H9 (cell line): ENCODE measurements at places on chromosomes 5 and 9. TPM values are rescaled to one million over a fixed set of nuclear protein-coding genes. Genes with fewer than 3 reads are reported as not detected.

- DNase-seq, result no peak
Observed at GRCh38 chr9:35727676-35728040, 4.3 kb downstream of the TLN1 start.

WNT8A gene
- total RNA-seq, result 0.26 and 0.33 TPM in 2 replicates

- no peak for DNase-seq
Observed at GRCh38 chr5:96426831-96427230, 6.2 kb downstream of the PCSK1 start.

GRCh38 chr5:10797261-10797660 is 36.2 kb upstream of the DAP start:
- no peak for DNase-seq

FBLL1 gene
- total RNA-seq, result 3.6 and 4.8 TPM in 2 replicates

DNA sequence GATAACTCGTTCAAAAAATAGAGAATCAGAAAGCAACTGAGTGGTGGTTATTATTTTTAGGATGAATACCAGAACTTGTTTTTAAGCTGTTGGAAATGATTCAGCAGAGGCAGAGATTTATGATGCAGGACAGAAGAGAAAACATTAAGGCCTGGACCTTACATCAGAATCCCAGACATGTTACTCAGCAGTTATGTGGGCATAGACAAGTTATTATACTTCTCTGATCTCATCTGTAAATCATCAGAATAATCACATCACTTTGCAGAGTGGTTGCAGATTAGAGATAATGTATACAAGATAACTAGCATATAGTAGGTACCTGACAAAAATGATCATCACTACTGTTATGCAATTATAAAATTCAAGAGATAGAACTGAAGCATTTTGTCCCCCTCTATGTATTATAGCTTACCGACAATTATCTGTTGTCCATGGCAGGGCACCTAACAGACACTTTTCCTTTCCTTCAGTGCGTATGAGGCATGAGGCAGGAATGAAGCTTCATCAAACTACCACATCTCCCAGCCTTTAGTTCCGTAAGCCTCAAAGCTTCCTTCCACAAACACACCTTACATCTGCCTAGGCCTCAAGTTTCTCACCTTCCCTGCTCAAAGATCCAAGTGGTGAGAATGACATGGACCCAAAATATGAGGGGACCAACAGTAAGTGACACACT is 165.9 kb downstream of the DENND1A start:
- no peak for DNase-seq

- no peak for DNase-seq
Observed at GRCh38 chr5:134249469-134250379, 23.9 kb upstream of the PPP2CA start.

GRCh38 chr9:126698756-126699155 is 85.0 kb downstream of the LMX1B start:
- DNase-seq, result no peak

DNA sequence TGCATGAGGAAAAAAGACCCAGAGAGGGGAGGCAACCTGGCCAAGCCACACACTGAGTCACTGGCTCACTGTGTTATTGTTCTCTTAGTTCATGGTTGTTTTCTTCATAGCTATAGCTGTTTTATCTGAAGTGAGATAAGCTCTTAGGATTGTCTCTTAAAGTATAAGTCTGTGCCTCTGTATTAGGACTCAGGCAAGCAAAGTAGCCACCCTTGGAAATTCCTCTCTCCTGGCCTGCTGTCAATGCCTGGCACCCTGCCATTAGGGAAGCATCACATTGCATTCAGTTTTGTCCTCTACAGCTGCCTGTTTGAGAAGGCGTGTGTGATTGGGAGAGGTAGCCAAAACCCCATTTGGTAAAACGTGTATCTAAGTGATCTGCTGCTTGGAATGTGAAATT is 147.4 kb upstream of the GLRA1 start:
- no peak for DNase-seq

- no peak for DNase-seq
Observed at GRCh38 chr9:84975926-84976325, 306.4 kb downstream of the NTRK2 start.

DNA sequence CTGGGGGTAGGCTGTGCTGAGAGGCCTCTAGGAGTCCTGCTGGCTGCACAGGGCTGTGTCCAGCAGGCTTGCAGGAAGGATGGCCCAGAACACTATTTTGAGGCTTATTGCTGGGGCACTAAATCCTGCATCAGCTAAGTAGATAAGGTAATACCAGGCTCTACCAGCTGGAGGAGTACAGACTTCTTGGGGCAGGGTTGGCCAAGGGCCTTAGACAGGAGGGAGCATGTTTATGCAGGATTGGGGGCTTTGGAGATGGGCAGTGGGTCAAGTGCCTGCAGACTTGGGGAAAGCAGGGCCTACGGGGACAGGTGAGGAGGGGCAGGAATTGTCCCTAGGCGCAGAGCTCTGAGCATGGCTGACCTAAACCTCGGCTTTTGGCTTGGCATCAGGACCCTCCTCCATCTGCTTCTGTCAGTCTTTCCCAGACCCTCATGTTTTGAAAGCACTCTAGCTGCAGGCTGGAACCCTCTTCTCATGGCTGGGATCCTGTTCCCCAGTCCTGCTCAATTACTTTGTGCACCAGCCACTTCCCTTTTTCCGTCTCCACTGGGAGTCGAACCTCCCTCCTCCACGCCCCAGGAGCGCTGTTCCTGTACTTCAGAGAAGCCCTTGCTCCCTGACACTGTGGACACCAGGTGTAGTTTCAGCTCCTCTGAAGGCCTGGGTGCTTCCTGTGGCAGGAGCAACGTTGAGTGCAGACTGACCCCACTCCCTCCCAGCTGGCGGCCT is 61.0 kb upstream of the SPTLC1 start:
- no peak for DNase-seq

GRCh38 chr9:117718085-117718484 is 13.9 kb downstream of the TLR4 start:
- DNase-seq, result no peak

PLGRKT gene
- total RNA-seq, result 19.6 and 22.6 TPM in 2 replicates

DNA sequence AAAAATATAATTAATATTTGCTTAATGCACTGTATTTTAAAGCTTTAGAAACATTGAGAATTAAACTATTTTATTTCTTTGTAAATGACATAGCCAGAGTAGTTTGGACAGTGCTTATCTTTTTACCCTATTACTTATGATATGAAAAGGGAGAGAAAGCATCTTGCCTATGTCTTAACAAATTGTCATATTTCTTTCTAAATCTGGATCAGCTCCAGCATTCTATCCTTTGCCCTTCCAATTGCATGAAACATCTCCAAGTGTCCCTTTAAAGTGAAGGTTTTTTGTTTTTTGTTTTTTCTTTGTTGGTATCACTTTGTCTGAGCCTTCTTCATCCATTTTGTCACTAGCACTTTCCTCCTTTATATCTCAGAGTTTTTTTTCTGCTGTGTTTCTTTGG is 511.6 kb upstream of the FAM174A start:
- no peak for DNase-seq

C5 gene
- total RNA-seq, result 0.20 and 0.74 TPM in 2 replicates

DNA sequence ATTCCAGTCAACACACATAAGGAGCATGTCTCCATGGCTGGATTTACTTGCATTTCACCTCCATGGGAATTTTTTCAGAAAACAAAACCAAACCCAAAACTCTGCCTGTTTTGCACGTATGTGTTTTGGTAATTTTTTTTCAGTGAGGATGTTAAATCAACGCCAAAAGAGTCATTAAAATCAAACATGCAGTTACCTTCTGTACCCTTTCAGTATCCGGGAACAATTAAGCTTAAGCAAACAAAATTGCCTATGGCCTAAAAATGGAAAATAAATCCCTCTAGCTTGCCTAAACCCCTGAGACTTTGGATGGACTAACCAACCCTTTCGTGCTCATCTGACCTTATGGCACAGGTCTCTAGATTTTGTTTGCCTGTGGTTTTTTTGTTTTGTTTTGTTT is 209.2 kb upstream of the KLF4 start:
- DNase-seq, result no peak

WWC1 gene
- 28.2 and 30.7 TPM in 2 replicates for total RNA-seq

ZNF366 gene
- not detected in 2 replicates for total RNA-seq

PCDHB7 gene
- total RNA-seq, result 0.42 and 0.52 TPM in 2 replicates

DNA sequence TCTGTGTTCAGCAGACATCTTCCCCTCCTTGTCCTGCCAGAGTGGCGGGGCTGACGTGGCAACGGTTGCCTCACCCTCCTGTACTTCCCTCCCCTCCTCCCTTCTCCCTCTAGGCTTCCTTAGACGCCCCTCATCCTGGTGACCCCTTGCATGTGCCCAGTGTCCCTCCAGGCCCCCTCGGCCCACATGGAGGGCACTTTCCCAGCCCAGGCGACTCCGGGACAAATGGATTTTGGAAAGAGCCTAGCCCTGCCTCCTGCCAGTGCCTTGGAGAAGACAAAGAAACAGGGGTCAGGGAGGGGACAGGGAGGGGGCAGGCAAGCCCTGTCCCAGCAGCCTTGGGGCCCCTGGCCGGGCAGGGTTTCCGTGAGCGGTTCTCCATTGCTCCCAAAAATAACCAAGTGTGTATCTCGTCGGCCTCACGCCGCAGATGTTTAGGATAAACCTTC is 38.3 kb upstream of the NEURL1B start:
- no peak for DNase-seq

DNA sequence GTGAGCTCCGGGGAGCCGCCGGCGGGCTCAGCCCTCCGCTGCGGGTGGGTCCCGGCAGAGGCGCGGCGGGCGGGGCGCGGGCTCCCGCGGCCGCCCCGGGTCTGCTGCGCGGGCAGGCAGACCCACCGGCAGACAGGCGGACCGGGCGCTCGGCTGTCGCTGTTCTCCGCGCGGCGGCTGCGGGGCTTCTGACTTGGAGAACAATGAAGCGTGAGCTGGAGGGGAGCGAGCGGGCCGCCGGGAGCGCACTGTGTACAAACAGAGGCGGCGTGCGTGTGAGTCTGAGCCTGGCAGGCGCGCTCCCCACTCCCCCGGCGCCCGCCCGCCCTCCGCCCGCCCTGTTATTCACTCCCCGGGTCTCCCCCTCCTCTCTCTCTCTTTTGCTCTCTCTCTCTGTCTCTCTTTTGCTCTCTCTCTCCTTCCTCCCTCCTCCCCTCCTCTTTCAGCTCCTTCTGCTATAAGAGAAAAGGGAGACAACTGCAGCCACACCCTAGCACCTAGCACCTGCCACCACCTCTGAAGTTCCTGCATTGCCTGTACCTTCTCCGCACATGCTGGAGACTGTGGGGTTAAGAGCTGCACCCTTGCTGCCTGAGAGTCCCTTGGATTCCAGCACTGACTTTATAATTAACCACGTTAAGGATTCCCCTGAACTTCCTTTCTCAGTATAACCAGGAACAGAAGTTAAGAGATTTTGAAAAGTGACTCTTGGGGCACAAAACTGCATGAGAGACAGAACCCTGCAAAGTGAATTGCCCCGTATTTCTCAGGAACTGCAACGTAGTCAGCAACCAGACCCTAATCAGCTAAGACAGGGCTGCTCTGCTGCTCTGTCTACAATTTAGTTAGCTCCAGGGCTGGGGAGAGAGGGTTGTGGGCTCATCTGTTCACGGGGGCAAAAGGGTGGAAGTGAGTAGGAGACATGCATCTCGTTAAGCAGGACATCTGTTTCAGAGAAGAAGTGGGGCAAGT is at the start of gene EDIL3:
EDIL3 (minus strand) TSS at position 277 of the 972 bp plus-strand sequence. CDS start 506 bp downstream, outside the sequence.
- DNase-seq, result peak; percentile 71

GRCh38 chr9:128098297-128099230 is 29.0 kb downstream of the PTGES2 start:
- DNase-seq, result peak; percentile 99

DNA sequence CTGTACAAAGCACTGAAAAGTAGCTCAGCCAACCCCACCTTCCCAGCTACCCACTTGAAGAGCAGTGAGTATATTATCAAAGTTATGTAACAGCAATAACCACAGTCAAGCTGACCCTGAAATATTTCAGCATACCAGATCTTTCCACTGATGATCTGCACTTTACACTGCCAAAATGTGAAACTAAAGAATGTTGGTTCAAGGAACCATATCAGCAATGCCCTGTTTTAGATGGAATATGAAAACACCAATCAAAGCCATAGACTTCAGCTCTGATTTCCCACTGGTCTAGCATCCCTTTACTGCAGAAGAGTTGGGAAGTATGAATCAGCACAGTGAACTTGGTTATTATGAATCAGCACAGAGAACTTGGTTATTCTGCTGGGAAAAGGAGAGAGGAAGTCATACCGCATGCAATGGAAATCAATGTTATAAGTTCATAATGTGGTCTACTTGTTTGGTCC is 20.0 kb downstream of the CEMIP2 start:
- DNase-seq, result no peak

GRCh38 chr9:122151267-122151828 is 8.2 kb downstream of the NDUFA8 start:
- no peak for DNase-seq

DNA sequence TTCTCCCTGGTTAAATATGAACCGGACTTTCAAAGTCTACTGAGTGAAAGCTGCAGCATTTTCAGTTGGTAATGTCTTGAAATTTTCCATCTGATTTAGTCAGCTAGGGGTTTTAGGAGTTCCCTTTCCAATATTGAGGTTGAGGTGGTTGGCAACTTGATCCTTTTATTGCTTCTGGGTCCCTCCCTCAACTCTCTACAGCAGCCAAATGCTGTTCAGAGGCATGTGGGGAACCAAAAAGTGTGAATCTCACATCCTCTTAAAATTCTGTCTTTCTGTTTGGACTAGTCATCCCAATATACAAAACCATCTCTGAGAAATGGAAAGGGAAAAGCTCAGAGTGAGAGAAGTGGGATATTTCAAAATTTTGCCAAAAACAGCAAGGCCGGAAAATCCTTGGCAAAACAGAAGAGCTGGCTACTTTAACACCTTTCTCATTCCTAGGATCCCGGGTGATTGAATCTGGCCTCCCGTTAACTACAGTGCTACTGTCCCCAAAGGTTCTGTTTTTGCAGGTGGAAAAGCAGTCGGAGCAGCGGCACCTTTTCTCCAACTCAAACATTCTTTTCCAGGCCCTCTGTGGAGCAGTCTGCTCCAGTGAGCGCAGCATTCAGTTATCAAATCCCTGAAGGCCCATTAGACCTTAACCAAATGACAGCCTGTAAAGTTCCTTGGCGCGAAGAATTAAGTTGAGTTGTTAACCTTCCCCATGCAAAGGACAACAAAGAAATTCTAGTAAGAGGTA is 345.9 kb upstream of the NUDT12 start:
- no peak for DNase-seq

DNA sequence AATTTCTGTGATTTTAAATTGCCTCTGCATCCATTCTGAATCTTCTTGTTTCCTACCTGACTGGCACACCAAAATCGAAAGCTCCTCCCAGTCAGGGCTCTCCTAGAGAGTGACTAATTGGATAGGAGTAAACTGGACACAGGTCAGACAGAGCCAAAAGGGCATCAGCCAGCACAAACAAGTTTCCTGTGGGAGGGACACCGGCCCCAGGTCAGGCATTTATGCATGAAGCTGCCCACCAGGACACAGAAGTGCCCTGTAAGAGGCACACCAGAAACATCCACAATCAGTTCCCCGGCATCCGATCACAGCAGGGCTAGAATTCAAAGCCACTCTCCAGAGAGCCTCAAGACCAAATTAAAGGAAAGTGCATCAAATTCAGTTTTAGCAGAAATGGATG is 78.4 kb downstream of the SFXN1 start:
- DNase-seq, result no peak

DNA sequence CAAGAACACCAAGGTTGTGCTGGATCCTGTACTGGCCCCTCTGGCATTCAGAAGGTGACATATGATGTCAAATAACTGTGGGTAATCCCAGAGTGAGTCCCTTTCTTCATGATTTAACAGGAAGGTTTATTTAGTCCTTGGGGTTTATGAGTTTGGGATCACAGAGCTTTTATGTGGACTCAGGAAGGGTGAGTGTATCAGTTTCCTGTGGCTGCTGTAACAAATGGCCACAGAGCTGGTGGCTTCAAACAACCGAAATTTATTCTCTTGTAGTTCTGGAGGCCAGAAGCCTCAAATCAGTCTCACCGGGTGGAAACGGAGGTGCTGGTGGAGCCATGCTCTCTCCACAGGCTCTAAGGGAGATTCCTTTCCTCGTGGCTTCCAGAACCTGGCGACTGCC is 157.7 kb downstream of the MELK start:
- no peak for DNase-seq

GRCh38 chr9:131334629-131335367 is 45.3 kb downstream of the PLPP7 start:
- DNase-seq, result no peak
